ENCODE measurements at places on chromosomes 2 and 18.
A peak's percentile ranks its signal among the peaks of the same experiment; 100 is the strongest.

- DNase-seq: no peak
Measured at GRCh38 chr2:237418300-237418699, 4.3 kb upstream of the COL6A3 start.

DNA sequence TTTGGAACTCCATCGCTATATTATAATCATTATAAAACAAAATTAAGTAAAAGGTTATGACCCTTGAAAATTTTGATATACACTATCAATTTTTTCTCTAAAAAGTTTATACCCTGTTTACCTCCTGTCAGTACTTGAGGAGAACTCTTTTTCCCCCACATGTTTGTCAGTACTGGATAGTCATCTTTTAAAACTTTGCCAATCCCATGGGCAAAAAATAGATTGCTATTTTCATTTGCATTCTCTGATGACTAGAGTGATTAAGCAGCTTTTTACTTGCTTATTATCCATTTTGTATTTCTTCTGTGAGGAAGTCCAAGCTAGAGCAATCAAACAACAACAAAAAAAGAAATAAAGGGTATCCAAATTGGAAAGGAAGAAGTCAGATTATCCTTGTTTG is 76.4 kb downstream of the DGKD start:
- no peak for DNase-seq

GRCh38 chr18:80009661-80010550 is 21.5 kb upstream of the TXNL4A start:
- DNase-seq: peak; percentile 81

DNA sequence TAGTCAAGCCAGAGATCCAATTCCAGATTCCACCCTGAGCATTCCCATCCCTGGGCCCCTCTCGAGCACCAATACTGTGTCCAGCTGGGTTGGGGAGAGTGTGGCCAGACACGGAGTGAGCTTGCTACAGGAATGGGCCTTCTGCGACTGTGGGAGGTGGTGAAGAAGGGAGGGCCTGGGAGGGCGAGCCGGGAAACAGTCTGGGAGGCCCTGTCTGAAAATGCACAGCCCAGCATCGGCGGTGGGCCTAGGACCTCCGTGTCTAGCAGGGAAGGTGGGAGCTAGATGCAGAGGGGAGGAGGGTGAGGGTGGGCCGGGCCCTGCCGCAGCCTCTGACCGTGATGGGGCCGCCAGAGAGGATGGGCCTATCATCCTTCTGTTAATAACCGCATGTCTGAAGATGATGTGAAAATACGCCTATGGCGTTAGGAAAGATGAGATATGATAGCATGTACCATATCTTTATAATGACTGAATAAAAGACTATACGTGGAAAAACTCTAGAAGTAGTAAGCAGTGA is 1.9 kb upstream of the OTOS start:
- DNase-seq: no peak

- DNase-seq: peak; percentile 43
Measured at GRCh38 chr2:233832869-233833311, 21.4 kb downstream of the HJURP start.

DNA sequence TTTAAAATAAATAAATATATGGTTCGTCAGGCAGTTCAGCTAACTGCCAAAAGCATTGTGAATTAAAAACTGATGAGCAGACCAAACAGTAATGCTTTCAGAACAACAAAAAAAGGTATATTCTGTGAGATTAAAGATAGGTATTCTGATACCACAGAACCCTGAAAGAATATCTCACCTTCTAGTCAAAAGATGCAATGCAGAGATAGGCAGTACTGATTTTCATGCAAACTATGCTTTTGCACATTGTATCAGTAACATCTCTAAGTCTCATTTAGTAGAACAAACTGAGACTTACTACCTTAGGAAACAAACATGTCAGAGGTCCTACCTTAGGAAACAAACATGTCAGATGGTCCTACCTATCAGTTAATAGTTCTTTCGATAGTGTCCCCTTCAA is 32.4 kb downstream of the CUL3 start:
- no peak for DNase-seq

GRCh38 chr18:45106331-45106774 is 425.7 kb downstream of the SETBP1 start:
- no peak for DNase-seq

DNA sequence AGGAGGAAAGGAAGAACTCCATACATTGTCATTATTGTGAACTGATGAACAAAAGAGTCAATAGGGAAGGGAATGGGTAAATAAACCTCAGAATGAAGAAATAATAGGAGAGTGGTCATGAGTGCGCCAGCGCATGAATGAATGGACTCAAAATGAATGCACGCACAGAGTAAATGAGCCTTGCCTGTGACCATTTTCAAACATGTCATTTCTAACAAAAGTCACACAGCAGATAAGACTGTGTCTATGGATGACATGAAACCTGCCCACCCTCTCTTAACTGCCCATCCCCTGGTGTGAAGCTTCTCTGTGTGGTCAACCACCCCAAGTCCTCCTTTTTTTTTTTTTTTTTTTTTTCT is 121.1 kb upstream of the TEX51 start:
- DNase-seq: no peak

- DNase-seq: no peak
Measured at GRCh38 chr2:121778741-121779487, 23.5 kb downstream of the TSN start.

DNA sequence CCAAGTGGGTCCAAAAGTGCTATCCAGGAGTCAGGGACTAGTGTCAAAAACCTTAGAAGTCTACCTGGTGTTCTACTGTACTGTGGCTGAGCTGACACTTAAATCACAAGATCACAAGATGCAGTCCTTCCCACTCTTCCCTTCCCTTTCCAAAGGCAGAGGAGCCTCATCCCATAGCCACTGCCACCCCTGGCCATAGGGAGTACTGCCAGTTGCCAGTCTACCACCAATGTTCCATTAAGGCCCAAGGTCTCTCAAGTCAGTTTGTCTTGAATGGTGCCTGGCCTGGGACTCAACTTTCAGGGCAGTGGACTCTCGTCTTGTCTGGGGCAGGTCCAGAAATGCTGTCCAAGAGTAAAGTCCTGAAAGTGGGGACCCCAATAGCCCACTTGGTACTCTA is 585.6 kb downstream of the NUP35 start:
- no peak for DNase-seq

- no peak for DNase-seq
Measured at GRCh38 chr18:22166069-22166950, 3.1 kb upstream of the GATA6 start.

DNA sequence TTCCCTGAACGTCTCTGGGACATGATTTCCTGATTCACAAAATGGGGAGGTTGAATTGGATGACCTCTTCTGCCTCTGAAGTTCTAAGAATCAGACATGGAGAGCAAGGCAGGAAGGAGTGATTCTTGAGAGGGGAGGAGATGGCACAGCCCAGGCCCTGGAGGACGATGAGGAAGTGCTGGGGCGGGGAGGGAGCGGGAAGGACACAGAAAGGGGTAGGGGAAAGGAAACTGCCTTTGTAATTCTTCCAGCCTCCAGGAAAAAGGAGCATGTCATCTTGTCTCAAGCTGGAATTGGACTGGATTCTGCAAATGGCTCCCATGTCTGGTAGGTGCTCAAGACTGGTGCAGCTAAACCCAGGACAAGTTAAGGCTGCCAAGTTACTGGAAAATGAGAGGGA is 97.0 kb upstream of the NCK2 start:
- no peak for DNase-seq

DNA sequence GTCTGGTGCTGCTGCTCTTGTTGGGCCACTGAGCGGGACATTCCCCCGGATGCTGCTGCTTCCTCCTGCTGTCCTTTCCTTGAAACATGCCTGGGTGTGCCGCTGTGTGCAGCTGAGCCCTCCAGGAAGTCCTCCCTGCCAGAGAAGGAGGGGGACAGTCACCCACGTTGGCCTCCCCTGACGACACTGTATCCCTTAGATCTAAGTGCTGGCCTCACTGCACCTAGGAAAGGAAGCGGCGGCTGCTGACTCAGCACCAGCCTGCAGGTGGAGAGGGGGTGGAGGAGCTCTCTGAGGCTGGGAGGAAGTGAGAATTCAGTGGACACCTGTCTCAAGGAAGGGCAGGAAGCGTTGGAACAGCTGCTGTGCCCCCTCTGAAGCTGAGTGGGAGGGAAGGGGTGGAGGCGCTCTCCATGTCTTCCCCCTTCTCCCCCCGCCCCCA is 239.8 kb downstream of the HAUS1 start:
- no peak for DNase-seq

DNA sequence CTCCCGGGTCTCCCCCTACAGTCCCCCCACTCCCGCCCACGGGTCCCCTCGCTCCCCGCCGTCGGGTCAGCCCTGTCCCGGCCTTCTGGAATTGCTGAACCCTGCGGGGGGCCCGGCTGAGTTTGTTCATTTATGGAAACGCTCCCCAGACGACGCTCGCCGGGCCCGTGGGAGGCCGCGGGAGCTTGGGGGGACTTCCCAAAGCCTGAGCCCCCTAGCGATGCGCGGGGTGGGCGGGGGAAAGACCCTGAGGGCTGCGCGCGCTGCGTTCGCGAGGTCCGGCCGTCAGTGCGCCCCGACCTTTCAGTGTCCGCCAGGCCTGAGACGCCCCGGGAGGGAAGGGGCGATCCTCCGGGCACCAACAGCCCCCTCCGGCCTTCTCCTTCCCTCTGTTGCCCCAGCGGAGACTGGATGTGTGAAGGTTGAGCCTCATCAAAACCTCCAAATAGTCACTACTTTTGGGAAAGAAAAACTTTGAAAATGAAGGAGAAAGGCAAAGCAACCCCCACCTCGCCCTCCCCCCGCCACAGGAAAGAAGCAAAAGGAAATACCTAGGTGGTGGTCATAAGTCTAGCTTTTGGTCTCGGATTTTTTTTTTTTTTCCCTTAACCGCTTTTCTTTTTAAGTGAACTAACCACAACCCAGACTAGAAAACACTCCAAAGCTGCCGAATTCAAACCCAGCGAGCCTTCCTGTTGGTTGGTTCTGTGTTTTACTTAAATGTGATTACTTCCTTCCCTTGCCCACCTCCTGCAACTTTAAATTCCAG is 509 bp upstream of the CYS1 start:
- DNase-seq: no peak

DNA sequence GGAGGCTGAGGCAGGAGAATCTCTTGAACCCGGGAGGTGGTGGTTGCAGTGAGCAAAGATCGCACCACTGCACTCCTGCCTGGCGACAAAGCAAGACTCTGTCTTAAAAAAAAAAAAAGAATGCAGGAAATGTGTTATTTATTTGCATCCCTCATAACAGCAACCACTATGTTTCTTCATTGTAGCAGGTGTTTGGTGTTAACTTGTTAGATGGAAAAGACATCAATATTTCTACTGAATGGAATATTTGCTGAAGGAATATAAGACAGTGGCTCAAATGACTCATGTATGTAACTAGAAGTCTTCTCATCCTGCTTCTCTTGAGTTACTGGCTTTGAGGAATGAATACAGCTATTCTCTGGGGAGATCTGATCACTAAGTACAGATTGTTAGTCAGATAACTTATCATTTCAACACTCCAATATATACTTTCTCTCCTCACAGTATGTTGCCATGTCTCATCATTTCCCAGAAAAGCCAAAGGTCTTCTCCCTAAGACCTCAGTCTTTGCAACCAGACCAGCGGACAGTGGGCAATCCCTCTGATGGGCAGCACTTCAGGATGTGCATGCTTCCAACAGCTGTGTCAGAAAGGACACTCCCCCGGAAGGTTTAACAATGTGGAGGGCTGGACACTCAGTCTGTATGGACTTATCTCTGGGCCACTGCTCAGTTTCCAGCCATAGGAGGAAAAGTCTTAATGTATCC is 104.4 kb upstream of the STK17B start:
- DNase-seq: no peak

GRCh38 chr18:21262979-21263378 is 20.9 kb downstream of the GREB1L start:
- no peak for DNase-seq

DNA sequence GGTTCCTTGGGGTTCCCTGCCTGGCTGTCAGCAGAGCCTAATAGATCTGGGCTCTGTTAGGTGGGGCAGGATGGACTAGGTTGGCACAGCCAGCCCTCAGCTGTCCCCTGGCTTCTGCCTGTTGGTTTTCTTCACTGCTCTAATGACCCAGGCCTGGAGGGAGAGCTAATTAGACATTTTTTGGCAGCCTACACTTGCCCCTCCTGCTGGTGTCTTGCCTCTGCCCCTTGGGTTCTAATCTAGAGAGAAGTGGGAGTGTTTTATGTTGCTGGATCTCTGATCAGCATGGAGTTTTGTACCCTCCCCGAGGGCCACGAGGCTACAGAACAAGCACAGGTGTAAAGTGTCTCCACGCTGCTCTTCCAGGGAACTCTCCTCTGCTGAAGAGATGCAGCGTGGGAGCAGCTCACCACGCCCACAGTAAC is 199.4 kb upstream of the RASGRP3 start:
- no peak for DNase-seq

DNA sequence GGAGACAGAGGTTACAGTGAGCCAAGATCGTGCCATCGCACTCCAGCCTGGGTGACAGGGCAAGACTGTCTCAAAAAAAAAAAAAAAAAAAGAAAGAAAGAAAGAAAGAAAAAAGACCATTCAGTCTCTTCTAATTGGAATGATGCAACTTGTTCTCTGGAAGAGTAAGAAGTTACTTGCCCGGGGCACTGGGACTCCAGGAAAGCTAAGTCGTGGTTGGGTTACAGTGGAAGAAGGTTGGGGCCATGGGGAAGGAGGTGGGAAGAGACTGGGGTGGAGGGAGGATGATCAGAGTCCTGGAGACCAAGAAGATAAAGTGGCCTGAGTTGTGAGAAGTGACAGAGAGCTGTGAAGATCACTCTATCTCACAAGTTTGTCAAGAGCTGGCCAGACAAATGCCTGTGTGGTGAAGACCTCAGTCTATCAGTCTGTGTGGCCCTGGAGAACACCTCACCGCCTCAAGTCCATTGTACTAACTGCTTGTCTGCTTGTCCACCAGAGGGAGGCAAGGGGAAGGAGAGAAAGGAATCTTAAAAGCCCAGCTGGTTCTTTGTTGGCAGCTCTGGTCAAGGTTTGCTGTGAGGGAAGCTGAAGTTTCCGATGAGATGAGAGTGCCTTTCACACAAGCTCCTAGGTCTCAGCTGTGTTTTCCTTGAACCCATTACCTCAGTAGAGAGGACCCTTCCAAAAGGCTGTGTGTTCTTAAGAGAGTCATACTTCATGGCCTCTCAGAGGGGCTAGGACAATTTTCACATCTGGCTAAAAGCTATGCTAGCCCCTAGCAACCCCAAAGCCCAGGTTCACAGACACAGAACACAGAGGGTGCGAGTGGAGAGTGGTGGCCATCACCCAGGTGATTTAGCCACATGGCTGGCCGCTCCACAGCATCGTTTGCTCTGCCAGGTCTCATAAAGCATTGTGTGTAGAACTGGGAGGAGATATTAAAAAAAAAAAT is 72.0 kb upstream of the TMEM178A start:
- DNase-seq: peak; percentile 73

- no peak for DNase-seq
Measured at GRCh38 chr2:74375838-74376237, 4.3 kb downstream of the DCTN1 start.

DNA sequence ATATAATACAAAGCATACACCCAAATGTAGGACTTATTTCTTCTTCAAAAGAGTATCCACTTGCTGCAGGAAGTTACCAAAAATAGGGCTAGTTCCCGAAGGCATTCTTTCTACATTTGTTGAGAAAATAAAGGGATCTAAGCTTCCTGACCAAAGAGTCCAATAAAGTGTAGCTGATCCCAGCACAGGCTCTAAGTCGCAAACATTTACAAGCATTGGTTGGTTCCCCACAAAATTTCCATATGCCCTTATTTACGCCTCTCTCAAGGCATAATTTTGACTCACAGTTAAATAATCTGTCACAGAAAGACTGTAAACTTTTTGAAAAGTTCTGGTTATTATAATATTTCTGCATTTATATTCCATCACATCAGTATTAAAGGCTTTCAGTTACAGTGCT is 1520.1 kb upstream of the ZEB2 start:
- DNase-seq: no peak
